Prostate gland (tissue), 2 donors: ENCODE measurements at places on chromosomes 3 and 15.
A peak's percentile ranks its signal among the peaks of the same experiment; 100 is the strongest.

GRCh38 chr15:73161546-73161945, 109.3 kb downstream of the NEO1 start:
- DNase-seq: no peak

- DNase-seq: no peak
Observed at GRCh38 chr15:77720173-77720572, 87.5 kb upstream of the LINGO1 start.

DNA sequence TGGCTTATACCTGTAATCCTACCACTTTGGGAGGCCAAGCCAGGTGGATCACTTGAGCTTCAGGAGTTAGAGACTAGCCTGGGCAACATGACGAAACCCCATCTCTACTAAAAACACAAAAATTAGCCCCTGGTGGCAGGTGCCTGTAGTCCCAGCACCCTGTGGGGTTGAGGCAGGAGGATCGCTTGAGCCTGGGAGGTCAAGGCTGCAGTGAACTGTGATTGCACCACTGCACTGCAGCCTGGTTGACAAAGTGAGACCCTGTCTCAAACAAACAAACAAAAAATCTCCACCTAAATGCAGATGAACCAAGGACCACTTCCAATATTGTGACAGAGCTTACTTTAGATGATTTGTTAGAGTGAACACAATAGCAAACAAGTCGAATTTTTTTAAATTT, 53.7 kb downstream of the TP53BP1 start:
- DNase-seq: no peak

DNA sequence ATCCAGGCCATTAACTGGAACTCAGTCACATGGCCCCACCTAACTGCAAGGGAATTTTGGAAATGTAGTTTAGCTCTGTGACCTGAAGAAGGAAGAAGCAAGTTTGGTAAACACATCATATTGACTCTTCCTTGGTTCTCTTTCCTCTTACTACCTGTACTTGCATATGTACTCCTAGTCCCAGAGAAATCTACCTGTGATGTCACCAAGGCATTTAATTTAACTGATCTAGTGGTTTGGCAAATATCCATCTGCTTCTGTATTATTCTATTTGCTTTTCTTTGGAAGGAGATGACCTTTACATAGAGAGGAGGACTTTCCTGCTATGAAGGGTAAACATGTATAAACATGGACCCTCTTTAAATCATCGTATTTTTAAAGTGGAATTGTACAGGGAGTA, 150.8 kb downstream of the TMEM108 start:
- DNase-seq: no peak

DNA sequence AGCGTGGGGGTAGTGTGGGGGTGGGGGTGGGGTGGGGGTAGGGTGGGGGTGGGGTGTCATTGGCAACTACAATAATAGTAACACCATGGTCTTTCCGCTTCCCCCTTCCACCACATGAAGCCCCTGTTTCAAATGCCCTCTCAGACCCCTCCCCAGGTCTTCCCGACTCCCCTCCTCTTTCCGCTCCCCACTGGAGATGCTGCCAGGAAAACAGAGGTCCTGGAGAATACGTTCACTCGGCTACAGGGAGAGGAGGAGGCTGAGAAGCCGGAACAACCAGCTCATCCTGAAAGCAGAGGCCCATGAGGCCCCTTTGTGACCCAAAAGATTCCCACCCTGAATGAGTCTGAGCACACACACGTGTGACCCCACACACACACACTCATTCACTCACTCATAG, 75.4 kb downstream of the CPN2 start:
- no peak for DNase-seq

DNA sequence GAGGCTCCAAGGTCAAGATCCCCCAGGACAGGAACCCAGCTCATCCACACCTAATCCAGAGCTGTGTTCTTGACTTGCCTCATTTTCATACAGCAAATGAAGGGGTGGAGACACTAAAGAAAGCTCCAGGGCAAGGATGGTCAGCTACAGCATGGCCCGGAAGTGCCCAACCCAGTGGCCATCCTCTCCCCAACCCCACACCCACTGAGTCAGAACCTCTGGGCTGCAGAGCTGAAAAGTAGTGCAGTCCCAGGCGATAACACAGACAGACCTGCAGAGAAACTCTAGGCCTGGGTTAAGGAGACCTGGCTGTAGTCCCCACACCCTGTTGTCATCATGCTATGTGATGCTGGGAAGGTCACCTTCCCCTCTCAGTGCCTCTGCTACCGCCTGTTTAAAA, 85.3 kb downstream of the SEMA5B start:
- no peak for DNase-seq

DNA sequence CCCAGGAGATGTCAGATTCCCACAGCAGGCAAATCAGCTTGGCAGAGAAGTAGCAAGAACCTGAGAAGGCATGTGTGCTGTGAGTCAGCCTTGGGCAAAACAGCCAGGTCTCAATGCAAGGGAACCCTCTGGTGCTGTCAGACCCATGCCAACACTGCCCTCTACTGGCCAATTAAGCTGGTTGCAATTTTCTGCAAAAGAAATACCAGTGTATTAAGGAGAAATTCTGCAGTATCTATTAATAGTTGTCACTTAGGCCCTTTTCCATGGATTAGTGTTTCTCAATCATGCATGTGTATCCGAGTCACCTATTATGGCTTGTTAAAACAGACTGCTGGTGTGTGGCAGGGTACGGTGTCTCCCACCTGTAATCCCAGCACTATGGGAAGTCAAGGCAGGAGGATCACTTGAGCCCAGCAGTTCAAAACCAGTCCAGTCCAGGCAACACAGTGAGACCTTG, 26.2 kb downstream of the MAP4 start:
- DNase-seq: peak; percentile 84

DNA sequence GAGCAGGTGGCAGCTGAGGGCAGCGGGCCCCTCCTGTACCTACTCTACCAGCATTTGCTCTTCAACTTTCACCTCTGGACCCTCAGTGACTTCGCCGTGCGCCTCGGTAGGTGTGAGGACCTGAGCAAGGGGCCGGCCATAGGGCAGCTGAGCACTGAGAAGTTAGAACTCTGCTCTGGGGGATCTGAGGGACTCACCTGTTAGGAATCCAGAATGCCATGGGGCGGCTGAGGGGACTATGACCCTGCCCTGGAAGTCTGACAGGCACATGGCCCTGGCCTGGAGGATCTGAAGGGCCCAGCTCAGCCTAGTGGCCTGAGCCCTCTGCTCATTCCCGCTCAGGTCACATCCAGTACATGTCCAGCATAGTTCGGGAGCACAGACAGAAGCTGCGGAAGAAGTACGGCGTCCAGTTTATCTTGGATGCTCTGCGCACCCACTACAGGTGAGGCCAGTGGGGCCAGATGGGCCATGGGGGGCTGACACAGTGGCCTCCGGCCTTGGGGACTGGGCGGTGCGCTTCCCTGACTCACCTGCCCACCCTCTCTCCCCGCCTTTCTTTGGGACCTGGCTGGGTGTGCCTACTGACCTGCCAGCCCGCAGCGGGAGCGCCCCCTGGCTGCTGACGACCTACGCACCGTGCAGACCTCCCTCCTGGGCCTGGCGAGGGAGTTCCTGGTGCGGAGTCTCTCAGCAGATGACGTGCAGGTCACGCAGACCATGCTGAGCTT, 18.8 kb downstream of the NBEAL2 start:
- peak; percentile 65 for DNase-seq

GRCh38 chr3:69288161-69288895, 97.6 kb downstream of the FRMD4B start:
- no peak for DNase-seq

- no peak for DNase-seq
Observed at GRCh38 chr3:142337994-142338393, 109.8 kb downstream of the XRN1 start.

DNA sequence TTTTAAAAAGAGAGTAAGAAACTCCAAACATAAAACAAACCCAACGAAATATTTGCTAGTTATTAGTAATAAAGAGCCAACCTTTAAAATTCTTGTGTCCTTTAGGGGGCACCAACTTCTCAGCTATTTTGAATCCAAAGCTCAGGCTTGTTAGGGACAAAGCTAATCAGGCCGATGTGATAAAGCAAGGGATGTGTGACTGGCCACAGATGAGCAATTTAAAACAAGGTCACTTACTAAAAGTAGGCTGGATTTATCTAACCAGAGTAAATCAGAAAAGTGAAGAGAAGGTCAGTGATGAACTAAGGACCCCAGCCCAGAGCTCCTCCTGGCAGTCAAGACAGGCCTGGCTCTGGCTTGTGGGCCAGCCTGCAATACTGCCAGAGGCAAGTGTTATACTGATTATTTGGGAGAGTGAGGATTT, 108.5 kb downstream of the CYP19A1 start:
- no peak for DNase-seq

DNA sequence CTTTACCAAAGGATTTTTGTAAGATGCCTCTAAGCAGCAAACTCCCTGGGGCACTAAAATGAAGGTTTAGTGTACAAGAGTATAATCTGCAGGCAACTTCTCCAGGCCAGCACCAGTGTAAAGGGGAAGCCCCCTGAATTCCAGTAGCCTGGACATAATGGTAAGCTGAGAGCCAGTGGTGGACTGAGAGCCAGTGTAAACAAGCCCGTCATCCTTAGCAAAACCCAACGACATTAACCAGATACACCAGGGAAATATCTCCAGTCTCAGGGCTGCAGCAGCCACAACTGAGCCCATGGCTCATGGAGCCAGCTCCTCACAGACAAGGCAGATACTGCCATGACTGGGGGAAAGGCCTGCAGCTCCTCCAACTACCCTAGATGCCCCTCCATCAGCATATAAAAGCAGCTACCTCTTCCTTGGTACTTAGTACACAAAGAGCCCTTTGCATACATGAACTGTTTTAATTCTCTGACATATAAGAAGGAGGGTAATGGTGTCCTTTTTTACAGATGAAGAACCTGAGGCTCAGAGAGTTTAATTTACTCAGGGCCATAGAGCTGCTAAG, 21.7 kb downstream of the PARP16 start:
- DNase-seq: no peak

DNA sequence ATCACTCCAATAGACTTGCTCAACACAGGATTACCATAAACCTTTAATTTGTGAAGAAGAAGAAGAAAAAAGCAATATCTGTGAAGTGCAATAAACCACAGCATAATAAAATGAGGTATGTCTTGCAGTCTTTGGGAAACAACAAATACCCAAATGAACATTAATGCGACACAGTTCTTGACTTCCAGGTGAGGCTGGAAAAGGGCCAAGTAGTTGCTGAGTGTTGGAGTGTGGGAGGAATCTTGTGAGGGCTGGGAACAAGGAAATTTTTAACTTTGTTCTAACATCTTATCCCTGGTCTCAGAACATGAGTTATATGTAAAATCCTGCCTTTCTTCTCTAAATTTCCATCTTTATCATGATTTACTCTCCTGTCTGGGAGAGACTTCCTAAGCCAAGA, 206.5 kb downstream of the DTWD1 start:
- no peak for DNase-seq

- no peak for DNase-seq
Observed at GRCh38 chr3:116254541-116254940, 190.7 kb downstream of the LSAMP start.

- DNase-seq: no peak
Observed at GRCh38 chr3:144363856-144364255, 392.2 kb downstream of the DIPK2A start.

DNA sequence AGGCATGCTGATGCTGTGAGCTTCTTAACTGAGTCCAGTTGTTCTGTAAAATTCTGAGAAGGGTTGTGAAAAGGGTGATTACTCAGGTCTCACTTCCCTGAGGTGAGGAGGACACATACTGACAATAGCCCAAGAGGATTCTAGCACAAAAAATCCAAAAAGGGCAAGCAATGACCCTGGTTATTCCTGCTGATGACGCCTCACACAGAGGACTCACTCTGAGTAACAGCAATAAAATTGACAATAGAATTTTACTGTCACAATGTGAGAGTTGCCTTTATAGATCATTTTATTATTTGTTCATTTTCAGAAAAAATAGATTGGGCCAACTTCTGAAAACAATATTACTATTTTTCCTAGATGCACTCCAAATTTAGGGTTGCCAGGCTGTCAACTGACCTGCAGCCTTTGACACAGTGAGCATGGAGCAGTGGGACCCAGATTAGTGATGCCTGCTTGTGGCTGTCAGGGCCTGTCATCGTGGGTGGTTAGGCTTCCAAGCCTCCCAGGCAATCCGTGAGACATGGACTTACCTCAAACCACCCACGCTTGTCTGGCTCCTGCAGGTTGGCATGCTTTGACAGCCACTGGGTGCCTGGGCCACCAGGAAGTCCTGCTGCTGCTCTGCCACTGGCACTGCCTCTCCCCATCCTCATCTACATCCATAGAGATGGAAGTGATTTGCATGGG, 396.0 kb upstream of the THBS1 start:
- DNase-seq: no peak

DNA sequence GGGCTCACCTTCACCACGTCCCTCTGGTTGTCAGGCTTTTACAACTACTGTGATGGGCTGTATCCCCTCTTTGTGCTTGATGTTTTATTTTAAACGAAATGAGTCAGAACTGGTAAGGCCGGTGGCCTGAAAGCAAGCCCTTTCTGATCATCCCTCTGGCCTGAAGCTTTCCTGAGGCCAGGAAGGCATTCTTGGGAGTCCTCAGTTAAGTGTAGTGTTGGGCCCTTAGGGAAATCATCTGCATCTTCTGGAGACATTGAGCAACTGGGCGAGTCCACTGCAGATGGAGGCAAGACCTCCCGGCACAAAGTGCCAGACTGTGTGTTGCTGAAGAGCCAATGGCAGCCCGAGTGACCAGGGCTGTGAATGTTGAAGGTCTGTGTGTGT, 33.0 kb upstream of the AMOTL2 start:
- DNase-seq: no peak

GRCh38 chr3:172320468-172320867, 127.8 kb downstream of the GHSR start:
- no peak for DNase-seq

DNA sequence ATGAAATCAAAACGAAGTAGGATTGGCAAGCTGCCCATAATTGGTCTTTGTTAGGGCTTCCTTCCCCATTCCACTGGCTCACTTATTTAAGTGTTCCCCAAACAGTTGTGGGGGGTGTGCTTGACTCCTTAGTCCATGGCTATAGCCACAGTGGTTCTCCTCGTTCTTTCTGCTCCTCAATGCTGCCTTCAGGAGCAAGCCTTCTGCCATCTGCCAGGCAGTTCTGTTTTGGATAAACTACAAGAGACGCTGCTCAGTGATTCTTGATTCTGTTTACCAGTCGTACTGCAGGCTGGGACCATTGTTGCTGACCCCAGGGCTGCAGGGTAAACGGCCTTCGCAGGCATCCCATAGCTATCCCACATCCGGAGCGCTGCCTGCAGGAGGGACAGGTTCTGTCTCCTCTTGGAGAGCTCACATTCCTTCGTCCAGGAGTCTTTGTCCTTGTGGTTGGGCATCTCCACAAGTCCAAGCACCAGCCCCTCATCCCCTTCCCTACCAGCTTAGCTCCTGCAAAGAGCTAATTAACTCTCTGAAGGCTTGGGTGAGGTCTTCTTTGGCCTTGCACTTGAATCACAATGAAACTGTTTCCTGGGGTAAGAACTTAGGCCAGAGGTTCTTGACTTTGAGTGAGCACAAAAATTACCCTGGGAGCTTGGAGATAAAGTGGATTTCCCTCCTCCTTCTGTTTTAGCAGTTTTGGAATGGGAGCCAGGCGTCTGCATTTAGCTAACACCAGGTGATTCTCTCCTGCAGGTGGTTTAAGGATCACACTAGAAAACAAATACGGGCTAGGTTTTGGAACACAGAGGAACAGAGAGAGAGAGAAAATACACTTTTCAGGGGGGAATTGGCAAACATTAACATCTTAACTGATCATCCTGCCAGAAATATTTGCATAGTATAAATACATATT, 114.9 kb downstream of the SV2B start:
- DNase-seq: no peak
